ENCODE measurements at places on chromosomes 13 and 19. TPM values are rescaled to one million over a fixed set of nuclear protein-coding genes. Genes with fewer than 3 reads are reported as not detected.

Gene RPS19
- total RNA-seq = 2,627 TPM

DNA sequence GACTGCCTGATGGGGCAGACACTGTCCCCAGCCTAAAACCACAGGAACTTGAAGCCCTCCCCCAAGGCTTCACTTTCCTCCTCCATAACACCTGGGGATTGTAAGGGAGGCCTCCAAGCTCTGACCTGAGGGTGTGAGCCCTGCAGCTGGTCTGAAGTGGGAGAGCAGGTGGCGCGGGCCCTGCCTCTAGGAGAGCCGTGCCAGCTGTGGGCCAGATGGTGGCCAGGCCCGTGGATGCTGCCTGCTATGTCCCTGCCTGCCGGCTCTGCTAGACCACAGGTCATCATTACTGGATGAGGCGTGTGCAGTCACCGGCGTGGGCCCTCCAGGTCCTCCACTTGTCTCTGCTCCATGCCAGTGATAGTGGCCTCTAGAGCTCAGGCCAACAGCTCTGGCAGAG is 3.5 kb upstream of the KLHL26 start:
- DNase-seq = peak; percentile 64

Gene ZNF416
- 6.3 TPM for total RNA-seq

Gene SIGLEC12
- not detected for total RNA-seq

Gene ZNF83
- total RNA-seq = 43.1 TPM
